Activated CD4-positive, alpha-beta T cell treated with anti-CD3 and anti-CD28 coated beads for 36 hours (primary cell): ENCODE measurements at places on chromosomes 5 and 9. TPM values are rescaled to one million over a fixed set of nuclear protein-coding genes. Genes with fewer than 3 reads are reported as not detected.

Gene TMC1
- not detected for total RNA-seq

Gene CDK7
- total RNA-seq: 47.0 TPM

Gene C7
- not detected for total RNA-seq

Gene ANXA1
- total RNA-seq: 26.0 TPM

Gene TXNDC8
- not detected for total RNA-seq

Gene LRRC19
- not detected for total RNA-seq

Gene PTRH1
- 15.1 TPM for total RNA-seq

Gene TESK1
- 23.3 TPM for total RNA-seq

DNA sequence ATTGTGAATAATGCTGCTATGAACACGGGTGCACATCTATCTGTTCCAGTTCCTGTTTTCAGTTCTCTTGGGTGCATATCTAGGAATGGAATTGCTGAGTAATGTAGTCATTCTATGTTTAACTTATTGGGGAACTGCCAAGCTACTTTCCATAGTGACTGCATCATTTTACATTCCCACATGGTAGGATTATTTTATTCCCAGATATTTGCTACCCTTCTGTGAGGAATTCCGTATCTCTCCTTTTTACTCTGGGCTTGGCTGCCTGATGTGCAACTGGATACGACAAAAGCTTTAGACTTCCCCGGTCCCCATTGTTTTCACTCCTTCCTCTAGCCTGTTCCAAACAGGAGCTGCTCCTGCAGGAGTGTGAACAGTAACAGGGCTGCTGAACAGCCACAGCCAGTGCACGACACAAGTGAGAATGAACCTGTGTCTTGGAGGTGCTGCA is 7.2 kb downstream of the TAS2R1 start:
- H3K36me3 ChIP-seq: no peaks in the 10 kb centered on the region
- no peak overlapping the region for H3K4me3 ChIP-seq
- no peak overlapping the region for H3K27ac ChIP-seq
- no peak for DNase-seq
- H3K4me1 ChIP-seq: no peaks in the 10 kb centered on the region

GRCh38 chr5:25573691-25574090 is 928.9 kb upstream of the CDH10 start:
- no peak for DNase-seq
- H3K36me3 ChIP-seq: no peaks in the 10 kb centered on the region

DNA sequence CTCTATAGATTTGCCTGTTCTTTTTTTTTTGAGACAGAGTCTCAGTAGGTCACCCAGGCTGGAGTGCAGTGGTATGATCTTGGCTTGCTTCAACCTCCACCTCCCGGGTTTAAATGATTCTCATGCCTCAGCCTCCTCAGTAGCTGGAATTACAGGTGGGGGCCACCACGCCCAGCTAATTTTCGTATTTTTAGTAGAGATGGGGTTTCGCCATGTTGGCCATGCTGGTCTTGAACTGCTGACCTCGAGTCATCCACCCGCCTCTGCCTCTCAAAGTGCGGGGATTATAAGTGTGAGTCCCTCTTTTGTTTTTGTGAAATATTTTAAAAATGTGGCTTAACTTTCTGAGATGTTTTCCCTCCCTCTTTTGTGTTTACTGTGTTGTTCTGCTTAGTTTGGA is 29.2 kb downstream of the HSPA4 start:
- H3K27me3 ChIP-seq: no peaks in the 10 kb centered on the region
- H3K27ac ChIP-seq: peak overlapping the region; percentile 74
- peaks cover 22% of the 10 kb centered on the region for H3K4me1 ChIP-seq
- peaks cover 46% of the 10 kb centered on the region for H3K36me3 ChIP-seq

DNA sequence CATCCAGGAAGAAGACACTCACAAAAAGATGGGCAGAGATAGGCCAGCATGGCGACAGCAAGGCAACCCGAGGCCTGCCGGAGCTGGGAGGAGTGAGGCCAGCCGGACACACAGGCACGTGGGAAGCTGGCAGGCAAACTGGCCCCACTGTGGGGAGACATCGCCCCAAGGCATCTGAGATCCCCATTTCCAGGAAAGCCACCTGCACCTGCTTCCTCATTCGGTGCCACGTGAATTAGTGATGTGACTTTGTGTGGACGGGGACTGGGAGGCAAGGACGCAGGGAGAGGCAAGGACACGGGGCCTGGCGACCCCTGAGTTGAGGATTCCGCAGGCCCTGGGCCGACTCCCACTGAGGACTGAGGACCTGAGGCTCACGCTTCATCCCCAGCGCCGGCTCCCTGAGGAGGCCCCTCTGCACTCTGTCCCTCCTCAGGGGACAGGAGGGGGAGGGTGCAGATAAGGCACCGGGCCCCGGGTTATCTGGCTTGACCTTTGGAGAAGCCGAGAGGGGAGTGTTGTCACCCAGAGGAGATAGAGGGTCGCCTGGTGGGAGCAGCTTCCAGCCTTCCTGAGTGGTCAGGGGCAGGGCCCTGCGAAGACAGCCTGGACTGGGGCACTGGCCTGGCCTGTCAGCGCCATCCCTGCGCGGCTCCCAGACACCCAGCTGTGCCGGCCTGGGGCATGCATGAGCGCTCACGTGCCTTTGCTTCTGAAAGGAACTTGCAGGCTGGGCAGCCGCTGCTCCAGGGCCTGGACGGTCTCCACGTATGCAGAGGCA is 39.7 kb downstream of the NDUFS6 start:
- no peak overlapping the region for H3K4me3 ChIP-seq
- no peak for DNase-seq
- no peak overlapping the region for H3K27ac ChIP-seq
- peaks cover 10% of the 10 kb centered on the region for H3K27me3 ChIP-seq
- no peaks in the 10 kb centered on the region for H3K4me1 ChIP-seq
- H3K36me3 ChIP-seq: no peaks in the 10 kb centered on the region

- DNase-seq: no peak
- H3K27ac ChIP-seq: peak overlapping the region; percentile 56
- H3K27me3 ChIP-seq: peaks cover 4% of the 10 kb centered on the region
Measured at GRCh38 chr5:133927300-133928180, 40.9 kb downstream of the C5orf15 start.

DNA sequence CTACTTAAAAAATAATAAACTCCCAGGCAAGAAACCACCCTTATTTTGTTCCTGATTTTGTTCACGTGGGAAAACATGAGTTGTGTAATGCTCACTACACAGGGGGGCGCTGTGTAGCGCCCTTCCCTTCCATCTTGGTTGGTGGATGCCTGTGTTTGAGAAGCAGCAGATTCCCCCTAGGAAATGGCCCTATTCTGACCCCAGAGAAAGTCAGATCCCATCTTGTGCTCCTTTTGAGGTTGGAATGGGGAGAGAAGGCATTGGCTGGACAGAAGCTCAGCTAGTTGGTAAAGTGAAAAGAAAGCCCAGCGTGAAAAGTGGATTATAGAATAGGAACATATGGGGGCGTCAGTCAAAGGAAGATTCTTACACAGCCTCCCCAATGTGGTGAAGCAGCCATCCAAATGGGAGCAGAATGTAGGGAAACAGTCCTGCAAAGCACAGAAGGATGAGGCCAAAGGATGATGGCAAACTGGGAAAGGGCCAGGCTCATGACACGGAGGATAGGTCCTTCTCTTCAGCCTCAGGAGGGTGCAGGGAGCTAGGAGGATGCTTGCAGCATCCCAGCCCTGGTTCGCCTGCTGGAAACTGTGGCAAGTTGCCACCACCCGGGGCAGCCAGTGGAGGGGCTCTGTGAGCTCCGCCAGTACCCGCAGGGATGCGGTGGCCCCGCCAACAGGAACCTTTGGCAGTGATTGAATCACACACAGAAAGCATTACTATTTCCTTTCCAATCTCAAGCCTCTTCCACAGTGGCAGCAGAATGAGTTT is 314.2 kb upstream of the DAP start:
- H3K36me3 ChIP-seq: no peaks in the 10 kb centered on the region
- no peaks in the 10 kb centered on the region for H3K4me1 ChIP-seq
- H3K4me3 ChIP-seq: no peak overlapping the region
- DNase-seq: peak; percentile 8
- peaks cover 5% of the 10 kb centered on the region for H3K27me3 ChIP-seq
- H3K27ac ChIP-seq: no peak overlapping the region

- H3K36me3 ChIP-seq: peaks cover 10% of the 10 kb centered on the region
- no peaks in the 10 kb centered on the region for H3K27me3 ChIP-seq
- H3K4me3 ChIP-seq: no peak overlapping the region
- no peak for DNase-seq
Measured at GRCh38 chr5:102975457-102976182, 144.3 kb downstream of the GIN1 start.

- no peaks in the 10 kb centered on the region for H3K36me3 ChIP-seq
- no peaks in the 10 kb centered on the region for H3K27me3 ChIP-seq
- H3K4me3 ChIP-seq: no peak overlapping the region
- H3K4me1 ChIP-seq: peaks cover 16% of the 10 kb centered on the region
Measured at GRCh38 chr9:89655990-89656657, 51.3 kb downstream of the GADD45G start.

GRCh38 chr9:12544700-12545099 is 148.5 kb upstream of the TYRP1 start:
- H3K4me1 ChIP-seq: no peaks in the 10 kb centered on the region
- no peak overlapping the region for H3K27ac ChIP-seq
- DNase-seq: no peak
- H3K4me3 ChIP-seq: no peak overlapping the region
- H3K36me3 ChIP-seq: no peaks in the 10 kb centered on the region

DNA sequence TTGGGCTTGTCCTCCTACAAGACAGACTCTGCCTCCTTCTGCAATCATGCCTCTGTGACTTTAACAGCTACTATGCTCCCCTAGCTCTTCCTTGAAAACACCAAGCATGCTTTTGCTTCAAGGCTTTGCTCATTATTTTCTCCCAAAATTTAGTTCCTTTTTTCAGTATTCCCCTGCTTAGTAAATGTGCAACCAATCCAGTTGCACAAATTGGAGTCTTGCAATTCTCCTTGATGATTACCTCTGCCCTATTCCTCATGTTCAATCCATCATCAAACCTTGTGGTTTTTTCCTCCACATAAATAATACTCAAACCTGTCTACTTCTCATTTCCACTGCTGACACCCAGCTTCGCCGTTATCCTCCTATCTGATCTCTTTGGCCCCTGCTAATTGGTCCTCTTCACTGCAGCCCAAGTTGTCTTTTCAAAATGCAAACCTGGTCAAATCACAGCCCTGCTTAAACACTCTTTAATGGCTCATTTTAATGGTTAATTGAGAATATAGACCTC is 296.3 kb downstream of the CWC27 start:
- H3K27me3 ChIP-seq: peaks cover 10% of the 10 kb centered on the region
- no peak overlapping the region for H3K27ac ChIP-seq
- H3K4me3 ChIP-seq: no peak overlapping the region
- H3K4me1 ChIP-seq: no peaks in the 10 kb centered on the region
- DNase-seq: no peak
- no peaks in the 10 kb centered on the region for H3K36me3 ChIP-seq

DNA sequence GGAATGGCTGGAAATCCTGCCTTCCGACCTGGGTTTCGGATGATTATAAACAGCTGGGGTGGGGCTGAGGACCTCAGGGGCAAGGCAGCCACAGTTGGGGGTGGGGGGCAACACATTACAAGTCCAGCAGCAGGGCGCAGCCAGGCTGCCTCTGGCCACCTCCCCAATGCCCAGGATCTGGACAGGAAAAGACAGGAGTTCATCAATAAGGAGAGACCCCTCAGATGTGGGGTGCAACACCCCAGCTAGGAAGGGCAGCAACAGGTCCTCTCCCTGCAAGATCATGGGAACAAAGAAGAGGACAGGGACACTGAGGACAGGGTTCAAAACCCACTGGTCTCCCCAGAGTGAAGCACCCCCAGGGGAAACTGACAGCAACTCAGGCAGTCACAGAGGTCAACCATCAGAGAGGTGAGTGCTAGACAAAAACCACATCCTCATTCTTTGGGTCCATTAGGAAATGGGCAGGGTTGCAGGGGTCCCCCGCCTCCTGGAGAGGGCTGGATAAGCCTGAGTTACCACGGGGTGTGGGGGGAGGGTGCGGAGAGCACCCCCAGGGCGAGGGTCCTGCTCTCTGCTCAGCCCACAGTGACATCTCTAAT is 33.5 kb downstream of the SEMA4D start:
- DNase-seq: peak; percentile 22
- H3K4me1 ChIP-seq: peaks cover 97% of the 10 kb centered on the region
- peak overlapping the region; percentile 95 for H3K27ac ChIP-seq
- no peaks in the 10 kb centered on the region for H3K27me3 ChIP-seq
- H3K4me3 ChIP-seq: peak overlapping the region; percentile 61

- no peaks in the 10 kb centered on the region for H3K4me1 ChIP-seq
- H3K36me3 ChIP-seq: no peaks in the 10 kb centered on the region
- no peak overlapping the region for H3K27ac ChIP-seq
- peaks cover 4% of the 10 kb centered on the region for H3K27me3 ChIP-seq
- no peak for DNase-seq
- no peak overlapping the region for H3K4me3 ChIP-seq
Measured at GRCh38 chr9:1285526-1285925, 235.4 kb downstream of the DMRT2 start.

DNA sequence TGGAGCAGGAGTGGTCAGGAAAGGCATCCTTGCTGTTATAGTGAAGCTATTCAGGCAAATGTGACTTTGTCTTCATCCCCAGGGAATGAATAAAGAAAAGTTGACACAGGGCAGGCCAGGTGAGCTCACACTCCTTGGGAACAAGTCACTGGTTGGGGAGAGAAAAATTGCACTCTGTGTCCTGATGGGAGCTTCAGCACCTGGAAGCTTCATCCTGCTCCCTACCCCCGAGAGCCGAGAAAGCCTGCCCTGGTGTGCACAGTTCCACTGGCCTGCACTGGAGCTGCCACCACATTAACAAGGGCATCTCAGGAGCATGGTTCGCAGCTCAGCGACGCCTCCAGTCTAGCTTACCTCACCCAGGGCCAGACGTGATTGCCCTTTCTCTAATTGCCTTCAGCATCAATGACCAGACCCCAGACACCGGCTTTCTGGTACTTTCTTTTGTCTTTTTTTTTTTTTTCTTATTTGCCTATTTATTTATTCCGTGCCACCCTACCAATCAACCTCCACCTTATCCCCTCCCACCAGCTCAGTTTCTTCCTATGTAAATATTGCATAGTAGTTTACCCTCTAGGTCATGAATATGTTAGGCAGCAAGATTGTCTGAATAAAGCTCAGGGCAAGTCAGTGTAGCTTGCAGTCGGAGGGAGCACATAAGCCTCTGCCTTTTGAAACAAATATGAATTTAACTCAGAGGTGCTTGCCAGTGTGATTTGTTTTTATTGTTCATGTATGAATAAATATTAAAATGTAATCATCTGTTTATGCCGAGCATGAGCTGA is 87.4 kb downstream of the DOCK2 start:
- no peaks in the 10 kb centered on the region for H3K27me3 ChIP-seq
- peaks cover 17% of the 10 kb centered on the region for H3K4me1 ChIP-seq
- peaks cover 85% of the 10 kb centered on the region for H3K36me3 ChIP-seq
- no peak for DNase-seq

DNA sequence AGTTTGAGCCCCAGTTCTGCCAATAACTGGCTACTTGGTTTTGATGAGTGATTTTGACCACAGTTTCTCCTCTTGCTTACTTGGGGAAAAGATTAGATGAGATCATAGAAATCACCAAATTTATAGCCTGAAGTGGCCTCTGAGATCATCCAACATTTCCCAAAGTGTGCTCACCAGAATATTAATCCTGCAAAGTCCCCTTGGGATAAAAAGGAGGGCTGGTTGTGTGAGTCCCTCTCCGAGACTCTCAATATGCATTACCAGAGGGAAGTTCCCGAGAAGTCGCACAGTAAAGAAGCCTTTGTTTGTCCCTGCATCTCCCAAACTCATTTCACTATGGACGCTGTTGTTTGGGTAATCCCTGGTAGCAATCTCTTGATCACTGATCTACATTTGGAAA is 88.4 kb upstream of the ADRA1B start:
- H3K27me3 ChIP-seq: peaks cover 11% of the 10 kb centered on the region
- H3K27ac ChIP-seq: no peak overlapping the region
- H3K36me3 ChIP-seq: no peaks in the 10 kb centered on the region
- DNase-seq: no peak

- no peak overlapping the region for H3K4me3 ChIP-seq
- H3K27ac ChIP-seq: no peak overlapping the region
- H3K27me3 ChIP-seq: no peaks in the 10 kb centered on the region
- H3K36me3 ChIP-seq: no peaks in the 10 kb centered on the region
Measured at GRCh38 chr5:66129144-66129543, 15.0 kb upstream of the SREK1 start.
